ENCODE measurements at places on chromosomes 1 and 21. TPM values are rescaled to one million over a fixed set of nuclear protein-coding genes. Genes with fewer than 3 reads are reported as not detected.

GRCh38 chr1:166133857-166134256 is 32.9 kb downstream of the FAM78B start:
- DNase-seq = no peak

- peak; percentile 62 for DNase-seq
These were observed 30.9 kb downstream of the SELL start for GRCh38 chr1:169680377-169681019.

DNA sequence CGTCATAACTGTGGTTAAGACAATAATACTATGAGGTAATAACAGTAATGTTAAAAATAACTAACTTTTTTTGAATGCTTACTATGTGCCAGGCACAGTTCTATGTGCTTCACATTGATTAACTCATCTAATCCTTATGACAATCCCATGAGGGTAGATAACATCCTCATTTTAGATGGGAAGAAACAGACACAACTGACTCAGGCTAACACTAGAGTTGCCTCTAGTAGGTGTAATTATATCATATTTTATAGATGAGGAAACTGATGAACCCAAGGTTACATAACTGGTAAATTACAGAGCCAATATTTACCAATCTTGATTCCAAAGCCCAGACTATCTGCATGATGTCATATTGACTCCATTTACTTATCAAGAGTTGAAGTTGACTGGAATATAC is 23.5 kb downstream of the SERPINC1 start:
- no peak for DNase-seq

DNA sequence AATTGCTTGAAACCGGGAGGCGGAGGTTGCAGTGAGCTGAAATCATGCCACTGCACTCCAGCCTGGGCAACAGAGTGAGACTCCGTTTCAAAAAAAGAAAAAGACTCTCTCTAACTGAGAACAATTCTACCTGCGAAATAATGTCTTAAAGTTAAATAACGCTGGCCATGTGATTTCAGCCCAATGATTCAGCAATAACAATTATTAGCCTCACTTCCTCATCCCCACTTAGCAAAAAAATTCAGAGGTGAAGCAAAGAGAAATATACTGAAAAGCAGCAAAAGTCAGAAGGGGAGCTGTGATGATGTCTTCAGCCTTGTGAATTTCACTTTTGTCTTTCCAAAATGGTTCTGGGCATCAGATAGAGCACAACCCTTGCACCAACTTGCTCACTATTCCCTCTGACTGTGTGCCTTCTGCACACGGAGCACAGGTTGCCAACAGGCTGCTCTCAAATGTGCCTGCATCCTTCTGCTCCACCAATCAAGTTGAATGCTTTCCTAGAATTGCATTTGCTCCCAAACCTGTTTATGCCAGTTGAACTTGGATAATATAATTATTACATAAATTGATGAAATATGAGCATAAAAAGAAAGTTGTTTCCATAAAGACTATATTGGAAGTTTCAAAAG is 79.8 kb upstream of the IPO9 start:
- DNase-seq = no peak

GRCh38 chr1:212301580-212301979 is 16.4 kb downstream of the PPP2R5A start:
- DNase-seq = no peak

DNA sequence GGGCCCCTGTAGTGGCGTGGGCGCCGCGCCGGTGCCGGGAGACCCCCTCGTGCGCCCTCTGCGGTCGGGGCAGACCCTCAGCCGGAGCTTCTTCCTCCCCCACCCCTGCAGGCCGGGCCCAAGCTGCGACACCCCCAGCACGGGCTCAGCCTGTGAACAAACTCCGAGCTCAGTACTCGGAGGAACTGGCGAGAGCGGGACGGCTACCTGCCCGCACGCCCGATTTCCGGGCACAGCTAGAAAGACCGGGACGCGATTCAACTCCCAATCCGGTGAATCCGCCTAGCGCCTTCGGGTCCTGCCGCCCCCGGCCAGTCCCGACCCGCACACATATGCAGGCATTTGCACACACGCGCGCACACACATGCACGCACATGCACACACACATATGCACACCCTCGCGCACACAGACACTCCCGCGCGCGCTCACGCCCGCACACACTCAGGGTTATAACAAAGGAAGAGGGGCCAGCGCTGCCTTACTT is 580 bp upstream of the BLACAT1 start:
- DNase-seq = no peak

DNA sequence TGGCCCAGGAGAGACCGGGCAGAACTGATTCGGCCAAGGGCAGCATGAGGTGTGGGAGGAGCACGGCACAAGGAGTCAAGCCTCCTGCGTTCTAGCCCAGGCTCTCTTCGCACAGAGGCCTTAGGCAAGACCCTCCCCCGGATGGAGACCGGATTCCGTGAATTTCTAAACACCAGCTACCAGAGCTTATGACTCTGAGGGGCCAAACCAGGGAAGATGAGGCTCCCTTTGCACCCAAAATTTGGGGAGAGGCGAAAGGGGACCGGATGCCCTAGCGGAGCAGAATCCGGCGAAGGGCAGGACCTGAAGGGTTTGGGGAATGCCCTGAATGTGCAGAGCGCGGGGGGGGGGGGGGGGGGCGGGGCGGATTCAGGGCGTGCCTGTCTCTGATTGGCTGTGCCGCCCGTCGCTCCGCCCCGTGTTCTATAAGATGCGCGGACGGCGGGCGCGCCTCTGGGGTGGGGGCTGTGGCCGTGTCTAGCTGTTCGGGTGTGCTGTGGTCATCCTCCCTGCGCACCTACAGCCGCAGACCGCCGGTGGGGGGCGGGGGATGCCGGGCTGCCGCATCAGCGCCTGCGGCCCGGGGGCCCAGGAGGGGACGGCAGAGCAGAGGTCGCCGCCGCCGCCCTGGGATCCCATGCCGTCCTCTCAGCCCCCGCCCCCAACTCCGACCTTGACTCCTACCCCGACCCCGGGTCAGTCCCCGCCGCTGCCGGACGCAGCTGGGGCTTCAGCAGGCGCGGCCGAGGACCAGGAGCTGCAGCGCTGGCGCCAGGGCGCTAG is at the start of gene TRNP1:
Gene TRNP1, plus strand, starts transcription at position 456 of the 783 bp plus-strand sequence. Its CDS starts 95 bp downstream, at position 551.
- DNase-seq = peak; percentile 70

DNA sequence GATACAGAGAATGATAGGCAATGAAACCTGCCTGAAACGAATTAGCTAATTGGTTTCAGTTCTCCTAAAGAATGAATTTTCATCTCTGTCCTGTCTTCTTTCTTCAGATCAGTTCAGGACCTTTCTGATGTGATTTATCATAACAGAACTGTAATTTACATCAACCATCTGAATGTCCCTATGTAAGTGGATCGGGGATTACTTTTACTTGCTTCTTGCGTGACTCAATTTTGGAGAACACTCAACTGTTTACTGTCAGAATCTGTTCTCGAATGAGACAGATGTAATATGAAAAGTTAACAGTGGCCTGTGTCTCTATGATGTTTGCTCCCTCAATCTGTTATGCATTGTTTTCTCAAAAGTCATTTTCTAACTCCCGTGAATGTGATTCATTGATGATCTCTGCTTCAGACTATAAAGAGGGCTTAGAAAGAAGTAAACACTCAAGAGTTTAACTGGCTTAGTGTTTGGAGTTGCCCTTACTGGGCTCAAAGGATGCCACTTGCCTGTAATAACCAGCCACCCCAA is 111.0 kb downstream of the GABPA start:
- peak; percentile 12 for DNase-seq

DNA sequence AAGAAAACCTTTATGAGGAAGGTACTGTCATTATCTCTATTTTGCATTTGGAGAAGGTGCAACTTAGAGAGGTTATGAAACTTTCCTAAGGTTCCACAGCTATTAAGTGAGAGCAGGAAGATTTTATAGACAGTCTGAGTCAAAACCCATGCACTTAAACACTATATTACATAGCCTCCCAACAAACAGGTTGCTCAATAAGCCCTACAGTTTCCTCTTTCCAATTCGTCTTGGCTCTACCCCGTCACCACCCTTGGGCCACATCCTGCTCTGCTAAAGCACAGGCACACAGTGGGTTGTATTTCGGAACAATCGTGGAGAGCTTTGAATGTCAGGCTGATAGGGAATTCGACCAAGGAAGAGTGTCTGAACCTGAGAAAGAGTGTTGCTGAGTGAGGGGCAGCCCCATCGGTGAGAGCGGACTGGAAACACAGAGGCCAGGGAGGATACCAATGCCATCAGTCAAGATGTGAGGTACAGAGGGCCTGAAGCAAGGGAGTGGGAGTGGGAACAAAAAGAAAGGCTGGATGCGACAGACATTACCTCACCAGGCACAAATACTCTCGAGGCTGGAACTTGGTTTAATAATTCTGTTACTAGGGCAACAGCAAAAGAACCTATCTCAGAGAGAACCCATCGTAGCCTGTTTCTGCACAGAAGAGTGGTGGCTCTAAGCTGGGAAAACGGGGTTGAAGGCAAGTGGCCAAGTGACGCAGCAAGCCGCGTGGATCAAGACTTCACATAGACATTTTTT is 6.3 kb upstream of the LRRC52 start:
- no peak for DNase-seq

- DNase-seq = peak; percentile 34
These were observed 2.7 kb downstream of the SCYL3 start for GRCh38 chr1:169890761-169891538.

DNA sequence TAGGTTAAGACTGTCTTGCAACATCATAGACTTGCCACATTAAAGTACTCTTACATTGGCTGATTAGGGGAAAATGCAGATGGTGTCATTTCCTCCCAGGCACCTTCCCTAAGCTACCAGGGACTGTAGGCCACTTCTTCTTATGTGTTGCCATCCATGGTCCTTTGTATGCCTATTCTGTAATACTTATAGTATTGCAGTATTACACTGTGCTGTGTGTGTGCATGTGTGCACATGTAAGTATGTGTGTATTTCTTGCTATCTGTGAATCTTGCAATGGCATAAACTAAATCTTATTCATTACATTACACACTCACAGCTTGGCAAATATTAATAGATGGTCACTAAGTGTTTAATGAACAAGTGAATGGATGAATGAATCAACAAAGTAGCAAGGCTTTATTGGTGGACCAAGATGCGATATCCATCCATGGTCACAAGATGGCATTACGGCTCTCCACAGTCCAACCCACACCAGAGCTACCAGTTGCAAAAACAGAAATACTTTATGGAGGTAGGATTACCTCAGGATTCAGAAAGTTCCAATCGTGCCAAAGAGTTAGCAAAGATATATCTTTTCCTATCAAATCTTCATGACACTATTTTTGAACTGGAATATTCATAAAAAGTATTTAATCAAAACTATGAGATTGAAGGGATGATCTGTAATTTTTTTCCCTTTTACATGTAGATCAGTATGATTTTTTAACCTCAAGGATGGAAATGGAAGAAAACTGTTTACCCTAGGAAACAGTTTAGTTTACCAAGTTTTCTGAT is 160.2 kb downstream of the DENND1B start:
- peak; percentile 50 for DNase-seq

DNA sequence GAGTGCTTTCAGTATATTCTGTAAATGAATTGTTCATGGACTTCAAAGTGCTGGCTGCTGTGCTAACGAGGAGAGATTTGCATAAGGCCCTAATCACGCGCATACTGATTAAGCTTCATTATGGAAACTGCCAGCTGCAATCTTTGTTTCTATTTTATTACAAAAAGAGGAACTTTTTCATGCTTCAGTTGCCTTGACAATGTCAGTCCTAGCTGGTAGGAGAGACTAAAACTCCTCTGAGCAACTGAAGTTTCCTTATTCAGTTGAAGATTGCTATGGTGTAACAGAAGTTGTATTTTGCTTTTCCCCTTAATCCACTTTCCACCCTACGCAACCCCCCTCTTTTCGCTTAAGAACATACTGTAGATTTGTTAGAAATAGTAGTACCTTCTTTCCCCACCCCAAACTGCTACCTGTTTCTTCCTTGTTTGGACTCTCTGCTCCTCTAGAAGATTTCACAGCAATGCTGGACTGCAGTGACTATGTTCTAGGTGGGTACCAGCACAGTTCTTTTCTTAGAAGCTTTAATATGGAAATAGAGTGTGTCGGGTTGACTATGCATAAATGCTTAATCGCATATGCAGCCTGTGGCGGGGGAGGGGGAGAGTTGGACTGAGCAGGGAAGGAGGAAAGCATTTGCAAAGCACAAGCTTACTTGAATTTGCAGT is 108.3 kb downstream of the POU2F1 start:
- DNase-seq = peak; percentile 15

DNA sequence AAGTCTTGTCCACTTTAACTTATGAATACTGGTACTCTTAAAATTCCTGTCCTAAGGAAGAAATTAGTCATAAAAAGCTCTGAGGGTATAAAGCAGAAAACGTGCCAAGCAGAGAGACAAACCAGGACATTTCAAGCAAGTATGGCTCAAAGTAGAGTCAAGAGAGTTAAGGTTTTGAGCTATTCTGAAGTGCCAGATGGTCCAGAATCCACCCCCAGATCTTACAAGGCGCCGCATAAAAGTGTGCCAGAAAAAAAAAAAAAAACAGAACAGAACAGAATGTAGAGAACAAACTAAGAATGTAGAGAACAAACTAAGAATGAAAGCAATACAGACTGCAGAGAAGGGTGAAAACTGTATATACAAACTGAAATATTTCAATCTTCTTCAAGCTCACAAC is 12.5 kb downstream of the EPS15 start:
- peak; percentile 39 for DNase-seq

DNA sequence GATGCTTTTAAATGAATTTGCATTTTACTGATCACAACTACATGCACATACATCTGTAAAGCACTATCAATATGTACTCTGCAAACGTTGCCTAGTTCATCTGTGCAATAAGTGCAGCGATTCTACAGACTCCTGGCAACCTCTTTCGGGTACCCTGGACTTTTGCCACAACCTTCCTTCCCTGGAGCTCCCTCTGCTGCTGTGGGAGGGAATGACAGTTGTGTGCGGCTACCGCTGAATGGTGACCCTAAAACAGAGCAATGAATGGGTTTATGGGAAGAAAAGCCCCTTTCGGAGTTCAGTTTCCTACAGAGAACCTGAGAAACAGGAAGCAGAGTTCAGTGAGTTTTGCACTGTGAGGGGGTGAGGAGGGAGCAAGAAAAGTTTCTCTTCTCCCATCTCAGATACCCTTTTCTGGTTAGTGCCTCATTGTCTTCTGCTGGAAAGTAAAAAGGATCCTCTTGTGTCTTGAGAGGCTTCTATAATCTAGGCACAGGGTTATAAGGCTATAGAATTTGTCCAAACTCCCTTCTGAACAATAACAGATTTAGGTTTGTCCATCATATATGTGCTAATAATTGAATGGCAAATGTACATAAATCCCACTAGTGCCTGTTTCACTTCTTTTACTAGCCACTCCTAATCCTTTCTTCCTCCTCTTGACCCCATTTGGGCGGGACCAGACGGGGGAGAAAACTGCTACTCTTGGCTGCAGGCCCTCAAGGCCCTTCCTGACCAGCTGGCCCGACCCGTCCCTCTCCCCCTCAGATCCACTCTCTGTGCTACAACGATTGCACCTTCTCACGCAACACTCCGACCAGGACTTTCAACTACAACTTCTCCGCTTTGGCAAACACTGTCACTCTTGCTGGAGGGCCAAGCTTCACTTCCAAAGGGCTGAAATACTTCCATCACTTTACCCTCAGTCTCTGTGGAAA is 19.8 kb upstream of the SARS1 start:
- DNase-seq = peak; percentile 18

GRCh38 chr1:183361081-183361480 is 57.1 kb downstream of the NMNAT2 start:
- DNase-seq = no peak

CELA2B gene
- not detected for total RNA-seq

C4BPA gene
- total RNA-seq = not detected

AMY1A gene
- total RNA-seq = not detected

NTMT2 gene
- not detected for total RNA-seq

VSIG8 gene
- total RNA-seq = not detected

PCP4 gene
- total RNA-seq = not detected

FCRL6 gene
- not detected for total RNA-seq

ADGRL2 gene
- 117 TPM for total RNA-seq

NEXN gene
- 6.4 TPM for total RNA-seq

All from renal cortical epithelial cell (primary cell).